ENCODE measurements at places on chromosomes 16 and 17. TPM values are rescaled to one million over a fixed set of nuclear protein-coding genes. Genes with fewer than 3 reads are reported as not detected.

DNA sequence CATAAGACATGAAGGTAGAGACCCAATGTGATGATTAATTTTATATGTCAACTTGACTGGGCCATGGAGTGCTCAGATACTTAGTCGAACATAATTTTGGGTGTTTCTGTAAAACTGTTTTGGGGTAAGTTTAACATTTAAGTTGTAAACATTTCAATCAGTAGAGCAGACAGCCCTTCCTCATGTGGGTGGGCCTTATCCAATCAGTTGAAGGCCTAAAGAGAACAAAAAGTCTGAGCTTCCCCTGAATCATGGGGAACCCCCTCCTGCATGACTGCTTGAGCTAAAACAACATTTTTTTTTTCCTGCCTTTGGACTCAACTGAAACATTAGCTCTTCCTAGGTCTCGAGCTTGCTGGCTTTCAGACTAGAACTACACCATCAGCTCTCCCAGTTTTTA lies 327.3 kb upstream of the SOX9 start:
- DNase-seq: no peak

- DNase-seq: peak; percentile 47
These were observed 18.9 kb upstream of the P2RX1 start for GRCh38 chr17:3935140-3935542.

GRCh38 chr17:81241648-81242420 lies 2.7 kb downstream of the NDUFAF8 start:
- peak; percentile 62 for DNase-seq

DNA sequence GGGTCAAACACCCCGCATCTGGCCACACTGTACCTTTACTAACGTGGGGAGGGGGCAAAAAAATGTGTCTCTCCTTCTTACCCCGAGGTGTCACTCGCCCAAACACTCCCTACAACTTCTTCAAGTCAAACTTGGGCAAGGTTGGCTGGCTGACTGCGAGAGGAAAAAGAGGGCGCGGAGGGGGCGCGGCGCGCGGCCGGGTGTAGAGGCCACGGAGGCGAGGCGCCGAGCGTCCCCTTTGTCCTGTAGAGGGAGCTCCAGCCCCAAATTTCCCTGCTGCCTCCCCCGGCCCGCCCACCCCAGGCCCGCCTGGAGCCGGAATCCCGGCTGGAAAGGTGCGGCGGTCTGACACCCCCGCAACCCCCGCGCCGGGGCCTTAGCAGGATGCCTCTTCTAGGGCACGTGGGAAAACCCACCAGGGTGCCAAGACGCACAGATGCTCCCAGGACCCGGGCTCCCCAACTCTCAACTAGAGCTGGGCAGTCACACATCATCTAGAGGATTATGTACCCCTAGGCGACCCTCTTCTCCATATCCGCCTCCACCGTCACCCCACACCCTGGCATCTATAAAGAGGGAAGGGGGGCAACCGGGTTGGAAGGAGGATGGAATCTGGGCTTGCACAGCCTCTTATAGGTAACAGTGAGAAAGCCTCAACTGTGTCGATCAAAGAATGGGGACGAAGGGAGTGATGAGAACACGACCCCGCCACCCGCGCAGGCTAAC lies 4.2 kb downstream of the IRX3 start:
- DNase-seq: no peak

The TBC1D3C gene
- total RNA-seq: not detected

DNA sequence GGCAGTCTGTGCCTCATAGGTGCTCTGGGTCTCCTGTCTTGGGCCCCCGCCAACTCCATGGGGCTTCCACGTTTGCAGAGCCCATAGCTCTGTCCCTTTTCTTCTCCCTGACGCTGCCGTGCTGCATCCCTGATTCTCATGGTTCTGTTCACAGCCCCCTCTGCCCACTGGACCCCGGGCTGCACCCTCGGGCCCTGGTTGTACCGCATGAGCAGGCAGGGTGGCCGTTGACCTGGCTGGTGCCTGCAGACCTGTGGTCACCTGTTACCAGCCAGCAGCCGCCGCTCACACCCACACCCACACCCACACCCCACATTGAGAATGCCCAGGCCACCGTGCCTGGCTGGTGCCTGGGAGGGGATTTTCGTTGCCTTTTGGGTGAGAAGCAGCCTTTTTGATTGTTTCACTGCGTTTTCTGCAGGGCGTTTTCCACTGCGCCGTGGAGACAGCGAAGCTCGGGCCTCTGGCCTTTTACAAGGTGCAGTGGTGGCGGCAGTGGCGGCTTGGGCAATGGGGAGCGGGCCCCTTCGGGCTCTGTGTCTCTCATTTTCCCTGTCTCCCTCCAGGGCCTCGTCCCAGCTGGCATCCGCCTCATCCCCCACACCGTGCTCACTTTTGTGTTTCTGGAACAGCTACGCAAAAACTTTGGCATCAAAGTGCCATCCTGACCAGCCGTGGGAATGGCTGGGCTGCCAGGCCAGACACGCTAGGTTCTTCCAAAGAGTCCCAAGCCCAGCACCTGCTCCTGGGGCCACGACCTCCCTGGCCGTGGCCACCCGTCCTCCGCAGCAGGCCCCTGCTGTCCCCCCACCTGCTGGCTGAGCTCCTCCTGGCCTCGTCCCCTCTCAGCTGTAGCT lies 7.6 kb downstream of the SLC25A10 start:
- no peak for DNase-seq

GRCh38 chr16:73711406-73712080 lies 585.1 kb upstream of the PSMD7 start:
- DNase-seq: no peak

The PAGR1 gene
- total RNA-seq: 20.3 TPM

DNA sequence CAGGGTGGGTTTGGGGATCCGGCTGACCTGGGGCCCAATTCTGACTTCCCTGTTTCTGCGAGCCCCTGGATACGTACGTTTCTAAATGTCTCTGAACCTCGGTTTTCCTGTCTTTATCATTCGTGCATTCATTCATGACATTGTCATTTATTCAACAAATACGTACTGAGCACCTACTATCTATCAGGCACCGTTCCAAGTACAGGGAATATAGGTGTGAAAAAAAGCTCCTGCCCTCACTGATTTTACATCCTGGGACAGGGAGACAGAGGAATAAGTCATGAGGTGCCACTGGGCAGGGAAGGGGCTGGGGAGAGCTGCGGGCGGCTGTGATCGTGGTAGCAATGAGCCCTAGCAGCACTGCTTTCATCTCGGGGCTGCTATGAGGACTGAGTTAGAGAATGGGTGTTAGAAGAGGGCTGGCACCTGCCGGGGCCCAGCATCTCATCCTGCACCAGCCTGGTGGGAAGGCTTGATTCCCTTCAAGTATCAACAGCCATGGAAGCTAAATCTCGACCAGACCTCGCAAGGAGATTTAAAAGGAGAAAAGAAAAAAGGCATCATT lies 88.3 kb upstream of the DNAH17 start:
- no peak for DNase-seq

DNA sequence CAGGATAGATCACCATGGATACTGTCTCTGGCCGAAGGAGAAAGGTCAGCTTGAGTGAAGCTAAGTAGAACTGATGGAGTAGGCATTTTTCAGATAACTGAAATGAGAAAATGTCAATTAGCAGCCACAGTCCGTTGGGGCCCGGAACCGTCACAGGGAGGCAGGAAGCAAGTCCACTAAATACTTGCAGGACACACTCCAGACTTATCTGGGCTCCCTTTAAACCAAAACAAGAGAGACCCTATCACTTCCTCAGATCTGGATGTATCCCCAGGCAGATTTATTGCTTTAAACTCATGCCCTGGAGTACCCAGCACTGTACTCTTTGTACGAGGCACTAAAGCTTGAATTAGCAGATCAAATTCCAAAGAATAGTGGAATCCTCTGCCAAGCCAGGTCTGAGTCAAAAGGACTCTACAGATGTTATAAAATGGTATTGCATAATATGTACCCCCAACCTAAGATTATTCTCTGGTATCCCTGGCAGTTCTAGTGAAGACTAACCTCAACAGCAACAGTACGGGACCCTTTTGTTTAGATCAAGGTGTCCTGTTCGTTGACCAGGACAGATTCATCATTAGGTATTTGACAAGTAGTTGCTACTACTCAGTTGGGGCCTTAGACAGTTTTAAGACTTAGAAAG lies 8.1 kb downstream of the ZP2 start:
- no peak for DNase-seq

The CBX8 gene
- total RNA-seq: 5.3 TPM

The CASKIN1 gene
- total RNA-seq: not detected

GRCh38 chr17:74132354-74132753 lies 71.1 kb upstream of the RPL38 start:
- DNase-seq: no peak

The HSD3B7 gene
- not detected for total RNA-seq

The PLEKHH3 gene
- 0.60 TPM for total RNA-seq

The KRT24 gene
- total RNA-seq: not detected

DNA sequence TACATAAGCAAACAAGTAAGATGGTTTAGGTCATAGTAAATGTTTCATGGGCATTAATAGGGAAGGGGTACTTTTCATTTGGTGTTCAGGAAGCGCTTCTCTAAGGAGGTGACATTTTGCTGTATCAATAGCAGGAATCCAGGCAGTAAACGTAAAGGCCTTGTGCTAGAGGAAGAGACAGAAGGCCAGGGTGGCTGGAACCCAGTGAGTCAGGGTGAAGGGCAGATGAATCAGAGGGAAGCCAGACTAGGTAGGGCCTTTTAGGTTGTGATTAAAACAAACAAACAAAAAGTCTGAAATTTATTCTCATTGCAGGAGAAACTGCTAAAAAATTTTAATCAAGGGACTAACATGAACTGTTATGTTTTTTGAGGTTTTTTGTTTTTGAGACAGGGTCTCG lies 6.5 kb downstream of the BMERB1 start:
- DNase-seq: no peak

DNA sequence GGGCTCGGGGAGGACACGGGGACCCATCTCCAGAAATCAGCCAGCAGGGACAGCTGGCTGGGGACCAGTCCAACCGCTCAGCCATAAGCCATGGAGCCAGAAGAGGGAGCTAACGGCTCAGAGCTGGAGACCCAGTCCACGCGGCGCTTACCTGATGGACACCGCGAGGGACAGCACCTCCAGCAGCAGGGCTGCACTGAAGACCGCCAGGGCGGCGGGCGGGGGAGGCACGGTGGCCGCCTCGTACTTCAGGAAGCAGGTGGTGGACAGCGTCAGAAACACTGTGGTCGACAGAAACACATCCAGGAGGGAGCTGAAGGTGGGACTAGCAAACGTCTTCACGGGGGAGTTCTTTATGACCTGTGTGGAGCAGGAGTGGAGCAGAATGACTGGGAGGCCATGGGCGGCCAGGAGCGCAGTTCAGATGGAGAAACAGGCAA lies 102.6 kb upstream of the CREBBP start:
- peak; percentile 25 for DNase-seq

- DNase-seq: no peak
These were observed 22.5 kb downstream of the VPS53 start for GRCh38 chr17:692116-692515.

DNA sequence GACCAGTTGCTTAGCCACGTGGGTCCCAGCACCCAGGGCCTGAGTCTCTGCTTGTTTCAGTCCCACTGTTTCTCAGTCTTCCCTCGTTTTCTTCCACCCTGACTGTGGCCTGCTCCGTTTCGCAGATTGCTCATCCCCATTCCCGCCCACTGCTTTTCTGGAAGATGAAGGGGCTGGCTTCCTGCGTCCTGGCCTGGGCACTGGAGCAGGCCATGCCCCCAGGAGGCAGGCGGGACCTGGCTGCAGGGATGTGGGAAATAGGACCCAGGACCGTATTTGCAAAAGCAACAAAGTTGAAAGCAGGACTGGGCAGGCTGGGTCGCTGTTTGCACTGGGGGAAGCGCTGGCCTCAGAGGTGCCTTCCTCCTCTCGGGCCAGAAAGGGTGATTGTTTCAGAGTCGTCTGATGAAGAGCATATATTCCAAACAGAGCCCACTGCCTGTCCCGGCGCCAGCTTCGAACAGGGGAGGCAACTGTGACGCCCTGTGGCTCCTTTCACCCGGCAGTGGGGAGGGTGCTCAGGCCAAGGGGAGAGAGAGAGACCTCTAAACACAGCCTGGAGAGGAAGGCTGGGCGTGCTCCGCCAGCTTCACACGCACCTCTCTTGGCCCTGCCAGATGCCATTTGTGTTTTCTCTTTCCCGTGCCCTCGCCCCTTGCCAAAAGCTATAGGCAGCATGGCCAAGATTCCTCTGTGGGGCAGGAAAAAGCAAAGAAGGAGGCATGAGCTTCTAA lies 108.6 kb downstream of the CMIP start:
- DNase-seq: no peak

DNA sequence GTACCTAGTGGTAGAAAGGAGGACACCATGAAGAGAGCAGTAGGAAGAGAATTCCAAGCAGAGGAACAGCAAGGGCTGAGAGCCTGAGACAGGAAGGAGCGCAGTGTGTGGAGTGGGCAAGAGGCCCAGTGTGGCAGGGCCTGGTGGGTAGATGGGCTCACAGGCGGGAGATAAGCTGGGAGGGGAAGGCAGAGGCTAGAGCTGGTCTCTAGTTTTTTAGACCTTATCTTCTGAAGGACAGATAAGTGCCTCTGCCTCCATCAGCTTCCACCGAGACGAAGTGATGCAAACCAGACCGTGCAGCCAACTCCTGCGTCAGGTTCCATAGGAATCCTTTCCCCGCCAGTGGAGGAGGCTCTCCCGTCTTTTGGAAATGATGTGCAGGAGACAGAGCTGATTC lies 33.6 kb downstream of the CDH1 start:
- DNase-seq: no peak

The NACA2 gene
- not detected for total RNA-seq

The HS3ST2 gene
- not detected for total RNA-seq

- DNase-seq: no peak
These were observed 138.7 kb downstream of the ANKFN1 start for GRCh38 chr17:56292010-56292409.

DNA sequence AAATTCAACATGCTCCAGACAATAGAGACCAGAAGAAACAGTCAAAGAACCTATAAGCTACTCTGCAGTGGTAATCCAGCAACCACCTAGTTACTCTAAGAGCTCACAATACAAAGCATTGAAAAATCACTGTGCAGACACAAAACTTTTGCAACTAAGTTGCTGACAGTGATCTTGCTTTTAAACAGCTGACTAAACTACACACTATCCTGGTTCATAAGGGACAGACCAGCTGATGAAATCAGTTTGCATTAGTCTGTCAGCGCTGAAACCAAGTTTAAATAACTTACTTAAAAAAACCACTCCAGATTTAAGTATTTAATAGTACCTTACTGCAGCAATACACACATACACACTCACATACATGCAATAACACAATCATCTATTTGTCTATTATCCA lies 4.6 kb downstream of the VEZF1 start:
- no peak for DNase-seq

DNA sequence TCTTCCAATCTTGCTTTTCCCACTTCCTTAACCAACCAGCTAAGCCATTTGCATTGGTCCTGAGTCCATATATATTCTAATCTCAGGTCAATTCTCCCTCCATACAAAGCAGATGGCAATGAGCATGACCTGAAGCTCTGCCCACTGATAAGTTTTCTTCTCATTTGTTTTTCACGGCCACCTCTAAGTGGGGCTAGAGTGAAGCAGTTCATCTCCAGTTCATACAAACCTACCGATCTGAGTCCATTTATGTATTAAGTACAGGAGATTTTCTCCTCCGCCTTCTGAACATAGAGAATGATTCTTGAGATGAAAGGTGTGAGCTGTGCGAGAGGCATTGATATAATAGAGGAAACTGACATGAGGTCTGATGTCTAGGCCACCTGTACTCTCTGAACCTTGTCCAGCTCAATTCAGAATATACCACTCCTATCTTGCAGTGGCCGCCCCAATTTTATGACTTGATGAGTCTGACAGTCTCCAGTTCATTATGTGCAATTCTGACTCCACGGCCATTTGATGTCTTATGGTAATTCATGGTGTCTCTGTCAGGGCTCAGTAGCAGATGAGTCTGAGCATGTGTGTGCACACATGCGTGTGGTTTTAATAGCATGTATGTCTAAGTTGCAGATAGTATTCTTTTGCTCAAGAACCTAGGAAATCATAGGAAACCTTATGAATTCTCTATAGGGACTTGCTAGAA lies 329.8 kb downstream of the PMP22 start:
- DNase-seq: no peak
